NCI-H524 treated with DMSO at 0.1 percent for 48 hours (cell line): ENCODE measurements at places on chromosomes 7 and 10.

DNA sequence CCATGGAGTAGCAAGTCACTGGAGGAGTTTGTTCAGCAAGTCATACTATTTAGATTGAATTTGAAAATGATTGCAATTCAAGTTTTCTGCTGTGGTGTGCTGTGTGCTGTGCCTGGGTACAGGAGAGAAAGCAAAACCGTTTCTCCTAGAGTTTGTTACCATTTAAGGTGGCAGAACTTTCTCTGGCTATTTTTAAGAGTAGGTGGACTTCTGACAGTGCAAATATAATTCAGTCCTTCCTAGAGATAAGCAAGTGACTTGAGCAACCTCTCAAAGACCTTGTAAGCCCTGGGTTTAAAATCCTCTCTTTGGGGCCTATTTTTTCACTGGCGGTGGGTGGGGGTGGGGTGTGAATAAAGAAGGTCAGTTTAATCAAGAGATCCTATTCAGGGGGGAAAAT lies 42.9 kb upstream of the FGL2 start:
- DNase-seq, result no peak

DNA sequence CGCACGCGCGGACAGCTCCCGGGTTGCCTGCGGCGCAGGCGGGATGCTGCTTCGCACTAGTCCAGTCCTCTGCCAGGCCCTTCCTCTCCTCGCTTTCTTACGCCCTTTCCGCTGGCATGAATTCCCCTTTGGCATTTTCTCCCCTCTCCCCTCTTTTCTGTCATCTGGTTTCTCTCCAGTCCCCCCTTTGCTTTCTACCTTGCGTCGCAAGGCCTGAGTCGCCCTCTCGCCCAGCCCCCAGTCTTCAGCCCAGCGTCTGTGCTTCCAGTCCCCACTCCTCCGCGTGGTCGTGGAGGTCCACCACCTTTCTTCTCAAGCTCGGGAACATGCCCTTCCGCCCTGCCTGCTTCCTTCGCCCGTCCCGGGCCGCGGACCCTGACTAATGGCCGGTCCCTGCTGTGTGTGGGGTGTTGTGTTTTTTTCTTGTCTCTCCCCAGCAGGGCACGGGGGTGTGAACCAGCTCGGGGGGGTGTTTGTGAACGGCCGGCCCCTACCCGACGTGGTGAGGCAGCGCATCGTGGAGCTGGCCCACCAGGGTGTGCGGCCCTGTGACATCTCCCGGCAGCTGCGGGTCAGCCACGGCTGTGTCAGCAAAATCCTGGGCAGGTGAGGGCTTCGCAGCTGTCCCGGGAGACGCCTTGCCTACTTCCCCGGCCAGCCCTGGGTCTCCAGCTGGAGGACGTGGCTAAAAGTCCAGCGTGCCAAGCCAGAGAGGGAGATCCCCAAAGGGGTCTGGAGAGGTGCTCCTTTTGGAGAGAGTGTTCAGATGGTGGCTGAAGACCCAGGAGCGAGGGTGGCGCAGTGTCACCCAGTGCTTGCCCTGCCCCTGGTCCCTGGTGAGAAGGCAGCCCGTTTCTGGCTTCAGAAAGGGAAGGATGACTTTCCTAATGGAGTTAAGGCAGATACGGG lies 4.2 kb downstream of the PAX2 start:
- DNase-seq, result no peak

DNA sequence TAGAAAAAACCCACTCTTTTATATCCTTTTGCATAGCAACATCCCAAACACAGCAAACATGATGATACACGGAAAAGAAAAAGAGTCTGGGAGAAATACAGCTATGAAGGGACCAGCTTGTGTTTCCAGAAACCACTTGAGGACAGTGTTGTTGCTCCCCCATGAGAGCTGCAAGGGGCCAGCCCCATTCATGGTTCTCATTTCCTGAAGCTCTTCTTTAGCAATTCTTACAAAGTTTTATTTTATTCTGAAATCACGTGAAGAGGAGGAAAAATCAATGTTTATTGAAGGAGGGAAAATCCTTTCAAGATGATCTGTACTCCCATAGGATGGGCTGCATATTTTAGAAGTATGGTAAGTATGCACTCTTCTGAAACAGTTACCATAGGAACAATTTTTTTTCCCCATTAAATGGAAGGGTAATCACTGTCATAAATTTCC lies 17.5 kb upstream of the PRTFDC1 start:
- DNase-seq, result no peak

DNA sequence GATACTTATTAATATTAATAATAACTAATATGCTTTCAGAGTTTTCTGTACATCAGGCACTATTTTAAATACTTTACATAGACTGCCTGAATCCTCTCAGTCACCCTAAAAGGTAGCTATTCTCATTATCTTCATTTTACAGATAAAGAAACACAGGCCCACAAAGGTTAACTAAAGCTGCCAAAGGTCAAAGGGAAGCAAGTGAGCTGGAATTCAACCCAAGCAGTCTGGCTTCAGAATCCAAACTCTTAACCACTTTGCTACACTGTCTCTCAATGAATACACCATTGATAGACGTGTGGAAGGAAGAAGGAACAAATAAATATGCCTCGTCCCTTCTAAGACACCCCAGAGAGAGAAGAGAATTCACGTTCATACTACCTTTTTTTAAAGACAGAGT lies 52.0 kb downstream of the GFRA1 start:
- no peak for DNase-seq

GRCh38 chr7:47807756-47808155 lies 140.5 kb downstream of the PKD1L1 start:
- DNase-seq, result no peak

GRCh38 chr10:130766071-130766470 lies 545.5 kb downstream of the TCERG1L start:
- DNase-seq, result no peak

- no peak for DNase-seq
Measured at GRCh38 chr10:111435871-111436270, 359.0 kb downstream of the ADRA2A start.

DNA sequence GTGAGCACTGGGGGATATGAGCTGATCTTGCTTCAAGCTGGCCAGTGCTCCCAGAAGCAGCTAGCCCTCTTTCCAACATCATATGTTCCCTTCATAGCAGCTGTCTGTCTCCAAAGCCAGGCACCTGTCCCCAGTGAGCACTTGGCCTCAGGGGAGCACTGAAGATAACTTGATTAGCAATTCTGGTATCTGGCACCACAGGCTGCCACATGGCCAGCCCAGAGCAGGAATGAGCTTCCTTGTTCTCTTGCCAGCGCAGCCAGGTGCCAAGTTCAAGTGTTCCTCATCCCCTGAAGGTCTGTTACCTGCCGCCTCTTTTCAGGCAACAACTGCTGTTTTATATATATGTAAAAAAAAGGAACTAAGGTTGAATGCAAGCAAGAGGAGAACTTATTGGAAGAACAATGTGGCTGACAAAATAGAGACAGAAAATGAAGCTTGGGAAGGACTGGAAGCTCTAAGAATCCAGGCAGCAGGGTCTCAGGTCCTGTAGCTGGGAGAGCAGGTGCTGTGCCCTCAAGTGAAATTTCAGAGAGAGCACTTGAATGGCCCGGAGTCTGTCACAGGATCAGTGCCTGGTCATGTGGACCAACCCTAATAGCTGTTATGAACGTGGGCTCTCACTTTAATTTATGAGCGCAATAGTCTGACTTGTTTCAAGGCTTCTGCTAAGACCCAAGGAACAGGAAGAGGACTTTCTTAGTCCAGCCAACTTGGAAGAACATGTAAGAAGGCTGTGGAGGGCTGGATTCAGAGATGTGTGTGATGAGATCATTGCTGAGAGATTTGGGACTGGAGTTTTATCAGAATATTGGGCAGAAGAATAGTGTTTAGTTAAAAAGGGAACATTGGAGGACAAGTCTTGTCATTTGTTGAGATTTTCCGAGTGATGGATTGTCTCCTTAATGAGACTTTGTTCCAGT lies 267.2 kb downstream of the GLRX3 start:
- no peak for DNase-seq

GRCh38 chr7:55094092-55094690 lies 75.4 kb downstream of the EGFR start:
- no peak for DNase-seq

GRCh38 chr10:26357203-26357602 lies 80.9 kb upstream of the APBB1IP start:
- no peak for DNase-seq

- no peak for DNase-seq
Measured at GRCh38 chr10:111079781-111080180, 3.0 kb downstream of the ADRA2A start.

- no peak for DNase-seq
Measured at GRCh38 chr7:54811846-54812254, 52.8 kb upstream of the SEC61G start.

- no peak for DNase-seq
Measured at GRCh38 chr10:61902445-61903220, 1.1 kb downstream of the ARID5B start.

DNA sequence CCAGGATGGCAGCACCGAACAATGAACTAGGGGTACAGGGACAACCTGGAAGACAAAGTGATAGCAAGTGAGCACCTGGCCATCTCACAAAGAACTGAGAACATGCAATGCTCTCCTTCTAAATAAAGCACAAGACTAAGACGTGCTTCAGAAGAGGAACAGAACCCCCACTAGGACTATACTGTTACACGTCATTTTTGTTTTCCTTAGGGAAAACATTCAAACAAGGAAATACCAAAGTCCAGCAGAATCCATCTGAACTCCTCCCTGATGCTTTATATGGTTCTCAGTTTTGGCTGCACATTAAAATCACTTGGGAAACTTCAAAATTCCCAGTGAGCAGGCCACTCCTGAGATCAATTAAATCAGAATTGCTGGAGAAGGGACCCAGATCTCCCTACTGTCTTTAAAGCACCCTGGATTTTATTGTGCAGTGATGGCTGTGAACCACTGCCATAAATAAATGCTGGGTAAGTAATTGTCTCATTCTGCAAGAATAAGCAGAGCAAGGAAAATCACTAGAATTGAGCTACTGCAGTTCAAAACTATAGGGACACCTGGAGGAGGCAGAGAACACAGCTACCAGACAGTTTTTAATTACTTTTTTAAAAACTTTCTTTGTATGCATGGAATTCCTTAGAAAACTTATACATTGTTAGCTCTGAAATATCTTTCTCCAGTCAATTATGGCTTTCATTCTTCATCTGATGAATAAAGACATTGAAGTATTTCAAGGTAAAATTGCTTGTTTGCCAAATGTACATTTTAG lies 866.5 kb upstream of the GHITM start:
- DNase-seq, result no peak

GRCh38 chr10:116115036-116115641 lies 157.9 kb downstream of the GFRA1 start:
- DNase-seq, result no peak

DNA sequence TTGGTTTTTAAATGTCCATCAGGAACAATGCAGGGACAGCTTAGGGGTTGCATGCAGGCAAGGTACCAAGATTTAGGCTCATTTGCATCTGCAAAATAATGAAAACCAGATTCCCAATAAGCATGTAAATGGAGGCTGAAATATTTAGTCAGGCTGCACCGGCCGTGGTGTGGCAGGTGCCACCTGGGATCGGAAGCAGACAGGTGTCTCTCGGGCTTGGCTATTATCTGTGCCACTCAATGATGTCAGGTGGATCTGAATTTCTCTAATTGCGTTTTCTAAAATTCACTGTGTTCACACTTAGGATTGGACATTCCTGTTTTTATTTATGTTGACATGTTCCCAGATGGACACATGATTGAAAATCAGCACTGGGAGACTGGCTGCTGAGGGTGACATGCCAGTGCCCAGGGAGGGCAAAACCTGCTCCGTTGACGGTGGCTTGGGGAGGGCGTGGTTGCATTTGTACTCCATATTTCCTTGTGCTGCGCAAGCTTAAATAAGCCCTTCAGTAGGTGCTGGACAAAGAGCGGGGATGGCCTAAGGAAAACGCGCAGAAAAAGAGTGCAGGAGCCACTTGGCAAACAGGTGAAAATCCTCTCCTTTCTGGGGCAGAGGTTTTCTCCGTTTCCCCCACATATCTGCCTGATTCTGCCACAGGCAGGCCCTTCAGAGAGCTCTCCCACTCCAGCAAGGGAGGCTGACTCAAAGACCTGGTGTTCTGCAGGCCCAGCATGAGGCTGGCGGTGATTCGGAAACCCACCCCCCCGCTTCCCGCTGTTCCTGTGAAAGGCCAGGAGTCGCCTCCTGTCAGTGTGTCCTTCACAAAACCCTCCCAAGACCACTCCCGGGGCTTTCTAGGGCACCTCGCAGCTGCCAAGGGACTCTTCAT lies 142.5 kb downstream of the WDR37 start:
- DNase-seq, result no peak

DNA sequence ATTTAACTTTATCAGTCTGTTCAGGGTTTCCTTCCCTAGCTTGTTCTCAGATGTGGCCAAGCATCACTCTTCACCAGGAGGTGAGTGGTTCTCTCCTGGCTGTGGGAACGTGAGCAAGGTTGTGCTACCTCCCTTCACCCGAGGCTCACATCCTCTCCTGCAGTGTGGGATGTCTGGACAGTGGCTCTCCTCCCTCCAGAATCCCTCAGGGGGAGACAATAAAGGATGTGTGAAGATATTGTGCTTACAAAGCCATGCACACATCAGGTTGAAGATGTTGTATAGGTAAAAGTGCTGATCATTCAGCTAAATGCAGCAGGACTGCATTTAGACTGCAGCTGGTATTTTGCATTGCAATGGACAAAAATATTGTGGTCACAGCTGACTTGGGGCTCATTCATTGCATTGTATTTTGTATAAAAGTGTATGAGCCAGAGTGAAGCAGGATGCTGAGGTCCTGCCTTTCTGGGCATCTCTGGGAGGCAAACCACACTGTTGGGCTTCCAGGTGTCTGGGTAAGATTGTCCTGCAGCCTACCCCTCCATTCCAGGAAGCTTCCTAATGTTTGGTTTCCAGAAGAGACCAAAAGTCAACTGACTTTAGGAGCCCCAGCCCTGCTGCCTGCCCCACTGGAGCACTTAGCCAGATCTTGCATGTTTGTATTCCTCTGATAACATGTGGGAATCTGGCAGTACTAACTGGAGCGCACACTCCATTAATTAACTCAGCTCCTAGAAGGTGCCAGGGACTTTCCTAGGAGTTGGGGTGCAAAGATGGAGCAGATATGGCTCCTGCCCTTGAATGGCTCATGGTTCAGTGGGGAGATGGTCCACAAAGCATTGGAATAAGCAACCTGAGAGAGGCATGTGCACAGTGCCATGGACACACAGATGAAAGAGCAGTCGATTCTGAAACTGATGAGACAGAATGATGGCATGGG lies 292.5 kb upstream of the ZNF32 start:
- no peak for DNase-seq

GRCh38 chr7:18429547-18429946 lies 66.0 kb upstream of the HDAC9 start:
- DNase-seq, result no peak
